ENCODE measurements at places on chromosomes 7 and 10.
A peak's percentile ranks its signal among the peaks of the same experiment; 100 is the strongest.

DNA sequence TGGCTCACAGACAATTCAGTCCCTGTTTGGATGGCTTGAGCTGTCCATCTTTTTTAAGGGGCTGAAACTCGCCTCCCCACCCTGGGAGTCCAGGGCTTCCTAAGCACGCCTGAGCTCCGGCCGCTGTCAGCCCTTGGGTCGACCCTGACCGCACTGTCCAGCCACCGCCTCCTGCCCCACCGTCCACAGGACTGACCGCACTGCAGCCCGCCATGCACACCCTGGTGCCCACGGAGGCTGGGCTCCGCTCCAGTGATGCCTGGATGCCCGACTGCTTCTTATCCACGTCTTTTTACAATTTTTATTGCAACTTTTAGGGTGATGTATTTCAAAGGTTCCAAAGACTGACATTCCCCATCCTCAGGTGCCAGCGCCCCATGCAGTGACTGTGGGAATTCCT, 39.4 kb upstream of the FOXL3 start:
- no peak for DNase-seq

DNA sequence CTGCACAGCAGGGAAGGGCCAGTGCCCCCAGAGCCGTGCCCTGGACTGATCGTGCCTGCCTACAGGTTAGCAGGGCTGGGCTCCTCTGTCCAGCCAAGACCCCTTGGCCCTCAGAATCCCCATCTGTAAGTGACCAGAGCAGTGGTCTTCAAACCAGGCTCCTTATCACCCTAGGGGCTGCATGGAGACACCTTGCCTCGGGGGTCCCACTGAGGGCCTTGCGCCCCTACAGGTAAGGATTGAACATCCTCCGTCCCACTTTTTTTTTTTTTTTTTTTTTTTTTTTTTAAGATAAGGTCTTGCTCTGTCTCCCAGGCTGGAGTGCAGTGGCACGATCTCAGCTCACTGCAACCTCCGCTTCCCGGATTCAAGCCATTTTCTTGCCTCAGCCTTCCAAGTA, 32.6 kb upstream of the RADIL start:
- DNase-seq: no peak

- peak; percentile 55 for DNase-seq
Observed at GRCh38 chr7:36916116-36916515, 191.8 kb upstream of the AOAH start.

GRCh38 chr10:17073725-17074540, 55.7 kb downstream of the CUBN start:
- no peak for DNase-seq
